ENCODE measurements at places on chromosomes 1 and 21.

- no peak overlapping the region for H3K4me3 ChIP-seq
- DNase-seq: no peak
- peaks cover 49% of the 10 kb centered on the region for H3K27me3 ChIP-seq
- no peaks in the 10 kb centered on the region for H3K36me3 ChIP-seq
- no peak overlapping the region for H3K27ac ChIP-seq
- no peaks in the 10 kb centered on the region for H3K4me1 ChIP-seq
Observed at GRCh38 chr1:179588425-179589024, 3.1 kb upstream of the TDRD5 start.

GRCh38 chr21:37994211-37994610, 78.0 kb upstream of the KCNJ6 start:
- no peak overlapping the region for H3K27ac ChIP-seq
- no peak for DNase-seq
- no peak overlapping the region for H3K4me3 ChIP-seq
- H3K4me1 ChIP-seq: no peaks in the 10 kb centered on the region
- peaks cover 8% of the 10 kb centered on the region for H3K27me3 ChIP-seq
- no peaks in the 10 kb centered on the region for H3K36me3 ChIP-seq

DNA sequence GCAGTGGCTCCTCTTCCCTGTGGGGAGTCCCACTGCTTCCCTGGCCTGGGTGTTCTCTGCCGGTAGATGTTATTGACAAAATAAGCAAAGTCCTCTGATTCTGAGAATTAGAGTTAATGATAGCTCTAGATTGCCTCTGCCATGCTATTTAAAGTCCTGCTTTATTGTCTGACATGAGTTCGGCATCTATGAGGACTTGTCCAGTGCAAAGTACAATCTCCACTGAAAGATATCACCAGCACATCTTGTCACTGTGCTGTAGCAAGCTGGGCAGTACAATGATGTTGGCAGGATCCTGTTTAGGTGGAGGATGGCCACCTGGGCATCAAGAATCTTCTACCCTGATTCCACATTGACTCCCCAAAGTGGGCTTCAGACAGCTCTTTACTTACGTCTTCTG, 54.0 kb upstream of the ATP5PO start:
- no peak overlapping the region for H3K4me3 ChIP-seq
- H3K4me1 ChIP-seq: no peaks in the 10 kb centered on the region
- H3K36me3 ChIP-seq: peaks cover 34% of the 10 kb centered on the region

DNA sequence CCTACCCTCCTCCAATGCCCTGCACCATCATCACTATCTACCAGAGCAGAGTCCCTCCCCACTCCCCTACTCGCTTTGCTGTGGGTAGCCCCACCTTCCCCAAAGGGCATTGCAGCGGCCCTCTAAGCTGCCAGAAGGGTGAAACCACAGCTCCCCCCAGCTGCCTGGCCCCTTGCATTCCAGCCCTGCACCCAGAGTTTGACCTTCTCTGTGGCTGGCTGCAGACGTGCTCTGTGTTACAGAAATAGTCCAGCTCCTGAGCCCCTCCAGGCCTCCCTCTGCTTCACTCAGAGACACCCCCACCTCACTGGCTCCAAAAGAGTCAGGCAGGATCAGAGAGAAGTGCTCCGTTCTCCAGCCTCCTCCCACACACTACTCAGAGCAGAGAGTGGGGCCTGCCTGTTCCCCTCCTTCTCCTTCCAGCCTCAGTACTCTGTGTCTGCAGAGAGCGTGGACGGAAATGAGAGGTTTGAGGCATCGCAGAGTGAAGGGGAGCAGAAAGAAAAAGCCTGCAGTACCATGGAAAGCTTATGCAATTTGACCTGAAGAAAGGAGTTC, 63.2 kb downstream of the PLEKHA6 start:
- H3K4me3 ChIP-seq: no peak overlapping the region
- H3K27me3 ChIP-seq: peaks cover 17% of the 10 kb centered on the region
- no peaks in the 10 kb centered on the region for H3K36me3 ChIP-seq
- H3K27ac ChIP-seq: no peak overlapping the region
- DNase-seq: no peak

- no peaks in the 10 kb centered on the region for H3K27me3 ChIP-seq
- no peak for DNase-seq
- H3K4me3 ChIP-seq: no peak overlapping the region
- peaks cover 45% of the 10 kb centered on the region for H3K4me1 ChIP-seq
- no peak overlapping the region for H3K27ac ChIP-seq
Observed at GRCh38 chr21:44653123-44653522, 1.3 kb downstream of the KRTAP12-4 start.

GRCh38 chr1:5959087-5959486, 33.1 kb downstream of the NPHP4 start:
- no peaks in the 10 kb centered on the region for H3K27me3 ChIP-seq
- DNase-seq: no peak
- no peak overlapping the region for H3K27ac ChIP-seq
- no peaks in the 10 kb centered on the region for H3K4me1 ChIP-seq

- no peaks in the 10 kb centered on the region for H3K4me1 ChIP-seq
- H3K27me3 ChIP-seq: no peaks in the 10 kb centered on the region
- H3K27ac ChIP-seq: no peak overlapping the region
- no peak for DNase-seq
- no peak overlapping the region for H3K4me3 ChIP-seq
Observed at GRCh38 chr1:12692967-12693782, 22.7 kb upstream of the AADACL3 start.

- H3K27ac ChIP-seq: no peak overlapping the region
- H3K27me3 ChIP-seq: no peaks in the 10 kb centered on the region
- no peak for DNase-seq
- no peaks in the 10 kb centered on the region for H3K4me1 ChIP-seq
- H3K36me3 ChIP-seq: no peaks in the 10 kb centered on the region
Observed at GRCh38 chr21:23601549-23601948, 2005.7 kb downstream of the MRPL39 start.

- H3K4me1 ChIP-seq: no peaks in the 10 kb centered on the region
- DNase-seq: no peak
- H3K27ac ChIP-seq: no peak overlapping the region
Observed at GRCh38 chr1:178868706-178869105, 2.2 kb downstream of the ANGPTL1 start.

DNA sequence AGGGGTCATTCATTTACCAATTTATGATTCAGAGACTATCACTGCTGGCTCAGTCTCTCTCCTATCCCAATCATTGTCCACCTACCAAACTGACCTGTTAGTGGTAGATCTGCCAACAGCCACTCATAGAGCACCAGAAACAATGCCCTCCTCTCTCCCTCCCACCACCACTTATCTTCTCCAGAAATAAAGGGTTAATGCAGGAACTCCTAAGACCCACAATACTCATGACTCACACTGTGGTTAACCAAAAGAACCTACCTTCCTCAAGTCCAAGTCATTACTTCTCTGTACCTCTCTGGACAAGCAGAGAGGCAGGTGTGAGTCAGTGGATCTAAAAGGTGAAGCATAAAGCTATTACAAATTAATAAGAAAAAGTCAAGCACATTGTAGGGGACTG, 40.9 kb upstream of the CAMK1G start:
- H3K36me3 ChIP-seq: no peaks in the 10 kb centered on the region
- no peak overlapping the region for H3K4me3 ChIP-seq
- H3K4me1 ChIP-seq: no peaks in the 10 kb centered on the region
- no peak overlapping the region for H3K27ac ChIP-seq

DNA sequence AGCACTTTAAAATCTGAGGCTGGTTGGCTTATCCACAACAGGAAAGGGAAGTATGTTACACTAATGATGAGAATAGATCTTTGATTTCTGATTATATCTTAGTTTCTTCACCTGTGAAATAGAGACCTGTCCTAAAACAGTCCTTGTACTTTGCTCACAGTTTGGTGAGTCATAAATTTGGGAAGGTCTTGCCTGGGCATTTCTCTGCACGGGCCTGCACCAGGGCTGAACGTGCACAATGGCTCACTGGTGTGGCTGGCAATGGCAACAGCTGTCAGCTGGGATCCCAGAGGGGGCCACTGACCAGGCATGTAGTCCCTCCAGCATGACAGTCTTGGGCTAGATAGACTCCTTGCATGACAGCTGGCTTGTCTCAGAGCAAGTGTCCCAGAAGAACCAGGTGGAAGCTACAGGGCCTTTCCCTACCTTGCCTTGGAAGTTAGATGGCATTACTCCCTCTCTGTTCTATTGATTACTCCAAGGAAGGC, 367.4 kb downstream of the DISC1 start:
- H3K36me3 ChIP-seq: no peaks in the 10 kb centered on the region
- H3K4me3 ChIP-seq: no peak overlapping the region
- H3K27me3 ChIP-seq: no peaks in the 10 kb centered on the region
- no peaks in the 10 kb centered on the region for H3K4me1 ChIP-seq

- DNase-seq: no peak
- no peaks in the 10 kb centered on the region for H3K27me3 ChIP-seq
- H3K36me3 ChIP-seq: no peaks in the 10 kb centered on the region
- no peak overlapping the region for H3K4me3 ChIP-seq
- H3K27ac ChIP-seq: no peak overlapping the region
- no peaks in the 10 kb centered on the region for H3K4me1 ChIP-seq
Observed at GRCh38 chr21:27589781-27590180, 622.9 kb upstream of the ADAMTS5 start.

- no peak overlapping the region for H3K4me3 ChIP-seq
- no peak for DNase-seq
- H3K27me3 ChIP-seq: no peaks in the 10 kb centered on the region
- H3K27ac ChIP-seq: no peak overlapping the region
Observed at GRCh38 chr1:244067893-244068292, 16.8 kb downstream of the ZBTB18 start.

DNA sequence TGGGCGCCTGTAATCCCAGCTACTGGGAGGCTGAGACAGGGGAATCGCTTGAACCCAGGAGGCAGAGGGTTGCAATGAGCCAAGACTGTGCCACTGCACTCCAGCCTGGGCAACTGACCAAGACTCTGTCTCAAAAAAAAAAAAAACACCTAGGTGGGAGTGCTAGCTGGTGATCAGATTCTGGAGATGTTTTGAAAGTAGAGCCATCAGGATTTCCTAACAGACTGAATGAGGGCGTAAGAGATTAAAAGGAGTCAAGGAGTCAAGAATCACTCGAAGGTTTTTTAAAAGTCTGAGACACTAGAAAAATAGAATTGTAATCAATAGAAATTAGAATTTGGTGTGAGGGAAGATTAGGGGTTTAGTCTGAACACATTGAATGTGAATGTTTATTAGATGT, 73.8 kb downstream of the HSF2BP start:
- H3K4me3 ChIP-seq: no peak overlapping the region
- H3K36me3 ChIP-seq: no peaks in the 10 kb centered on the region
- DNase-seq: no peak
- H3K27me3 ChIP-seq: no peaks in the 10 kb centered on the region
- H3K27ac ChIP-seq: no peak overlapping the region

- H3K27me3 ChIP-seq: no peaks in the 10 kb centered on the region
- H3K36me3 ChIP-seq: peaks cover 32% of the 10 kb centered on the region
- H3K4me3 ChIP-seq: no peak overlapping the region
- DNase-seq: no peak
Observed at GRCh38 chr1:6645018-6645417, 20.4 kb downstream of the THAP3 start.

GRCh38 chr21:31493350-31493880, 149.4 kb upstream of the TIAM1 start:
- H3K27me3 ChIP-seq: no peaks in the 10 kb centered on the region
- no peaks in the 10 kb centered on the region for H3K4me1 ChIP-seq
- DNase-seq: no peak
- H3K27ac ChIP-seq: no peak overlapping the region
- H3K36me3 ChIP-seq: no peaks in the 10 kb centered on the region
- H3K4me3 ChIP-seq: no peak overlapping the region

DNA sequence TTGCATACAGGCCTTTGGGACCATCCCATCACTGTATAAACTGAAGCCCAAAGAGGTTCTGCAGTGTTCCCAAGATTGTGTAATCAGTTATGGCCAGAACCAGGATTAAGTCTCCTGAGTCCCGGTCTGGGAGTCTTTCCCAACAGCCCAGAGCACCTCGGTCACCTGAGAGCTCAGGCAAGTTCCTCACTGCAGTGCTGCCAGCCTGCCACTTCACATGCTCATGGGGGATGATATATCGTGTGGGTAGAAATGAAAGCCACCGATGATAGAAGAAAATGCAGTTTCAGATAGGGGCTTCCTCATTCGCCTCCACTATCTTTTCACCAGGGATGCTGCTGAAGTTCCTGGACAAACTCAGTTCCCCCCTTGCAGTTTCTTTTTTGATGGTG, 30.4 kb downstream of the FHAD1 start:
- H3K27me3 ChIP-seq: peaks cover 8% of the 10 kb centered on the region
- no peak for DNase-seq
- H3K4me3 ChIP-seq: no peak overlapping the region
- H3K27ac ChIP-seq: no peak overlapping the region
- H3K4me1 ChIP-seq: no peaks in the 10 kb centered on the region
- no peaks in the 10 kb centered on the region for H3K36me3 ChIP-seq

GRCh38 chr1:205665201-205666045, 14.9 kb downstream of the SLC45A3 start:
- H3K27ac ChIP-seq: no peak overlapping the region
- H3K4me1 ChIP-seq: no peaks in the 10 kb centered on the region
- peaks cover 15% of the 10 kb centered on the region for H3K27me3 ChIP-seq
- no peaks in the 10 kb centered on the region for H3K36me3 ChIP-seq
- no peak for DNase-seq

GRCh38 chr1:147109041-147109440, 63.2 kb downstream of the PRKAB2 start:
- H3K4me3 ChIP-seq: no peak overlapping the region
- H3K27me3 ChIP-seq: no peaks in the 10 kb centered on the region
- H3K4me1 ChIP-seq: no peaks in the 10 kb centered on the region

DNA sequence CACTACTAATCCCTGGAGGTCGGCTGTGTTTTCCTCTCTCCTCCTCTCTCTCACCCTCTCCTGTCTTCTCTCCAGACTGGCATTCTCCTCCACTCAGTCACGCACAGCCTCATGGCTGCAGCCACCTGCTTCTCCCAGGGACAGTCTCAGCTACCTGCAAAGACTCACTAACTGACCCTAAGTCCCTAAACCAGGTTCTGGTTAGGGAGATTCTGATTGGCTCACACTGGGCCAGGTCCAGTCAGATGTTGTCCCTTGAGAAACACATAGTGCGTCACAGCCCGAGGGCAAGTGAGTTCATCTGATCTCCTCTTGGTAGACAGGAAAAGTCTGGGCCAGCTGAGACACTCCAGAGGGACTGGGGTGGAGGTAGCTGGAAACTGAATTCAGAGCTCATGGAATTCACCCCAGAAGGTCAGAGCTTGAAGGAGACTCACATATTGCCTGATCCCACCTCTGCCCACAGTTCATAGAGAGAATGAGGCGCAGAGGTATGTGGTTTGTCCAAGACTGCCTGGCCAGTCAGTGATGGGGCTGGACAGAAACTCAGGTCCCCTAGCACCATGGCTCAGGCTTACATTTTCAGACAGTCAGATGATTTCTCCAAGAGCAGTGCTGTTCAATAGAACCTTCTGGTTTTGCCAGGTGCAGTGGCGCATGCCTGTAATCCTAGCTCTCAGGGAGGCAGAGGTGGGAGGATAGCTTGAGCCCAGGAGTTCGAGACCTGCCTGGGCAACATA, 40.4 kb upstream of the RPL11 start:
- peaks cover 2% of the 10 kb centered on the region for H3K36me3 ChIP-seq
- no peak overlapping the region for H3K4me3 ChIP-seq
- no peaks in the 10 kb centered on the region for H3K27me3 ChIP-seq
- H3K27ac ChIP-seq: no peak overlapping the region
- no peak for DNase-seq

- no peaks in the 10 kb centered on the region for H3K27me3 ChIP-seq
- H3K4me3 ChIP-seq: no peak overlapping the region
- no peaks in the 10 kb centered on the region for H3K36me3 ChIP-seq
- no peak overlapping the region for H3K27ac ChIP-seq
- DNase-seq: no peak
Observed at GRCh38 chr1:94851571-94851970, 31.4 kb downstream of the SLC44A3 start.

- no peak overlapping the region for H3K4me3 ChIP-seq
- H3K27ac ChIP-seq: no peak overlapping the region
- H3K36me3 ChIP-seq: no peaks in the 10 kb centered on the region
- no peaks in the 10 kb centered on the region for H3K4me1 ChIP-seq
- DNase-seq: no peak
- peaks cover 2% of the 10 kb centered on the region for H3K27me3 ChIP-seq
Observed at GRCh38 chr1:197800379-197801110, 25.3 kb upstream of the DENND1B start.

All from CD4-positive, alpha-beta T cell (primary cell).